Pancreas (tissue), 10 donors: ENCODE measurements at places on chromosomes 2 and 18. TPM values are rescaled to one million over a fixed set of nuclear protein-coding genes. Genes with fewer than 3 reads are reported as not detected.

The THUMPD2 gene
- 12.5 TPM for polyA plus RNA-seq

The CYBRD1 gene
- 8.2 TPM for polyA plus RNA-seq

The PDE11A gene
- polyA plus RNA-seq = 0.28 TPM

The SLC11A1 gene
- polyA plus RNA-seq = 6.4 TPM

The NFATC1 gene
- 4.5 TPM for polyA plus RNA-seq

The TNFAIP6 gene
- polyA plus RNA-seq = not detected

The BBS5 gene
- polyA plus RNA-seq = 5.5 TPM

The IL1RL1 gene
- polyA plus RNA-seq = 0.53 TPM

DNA sequence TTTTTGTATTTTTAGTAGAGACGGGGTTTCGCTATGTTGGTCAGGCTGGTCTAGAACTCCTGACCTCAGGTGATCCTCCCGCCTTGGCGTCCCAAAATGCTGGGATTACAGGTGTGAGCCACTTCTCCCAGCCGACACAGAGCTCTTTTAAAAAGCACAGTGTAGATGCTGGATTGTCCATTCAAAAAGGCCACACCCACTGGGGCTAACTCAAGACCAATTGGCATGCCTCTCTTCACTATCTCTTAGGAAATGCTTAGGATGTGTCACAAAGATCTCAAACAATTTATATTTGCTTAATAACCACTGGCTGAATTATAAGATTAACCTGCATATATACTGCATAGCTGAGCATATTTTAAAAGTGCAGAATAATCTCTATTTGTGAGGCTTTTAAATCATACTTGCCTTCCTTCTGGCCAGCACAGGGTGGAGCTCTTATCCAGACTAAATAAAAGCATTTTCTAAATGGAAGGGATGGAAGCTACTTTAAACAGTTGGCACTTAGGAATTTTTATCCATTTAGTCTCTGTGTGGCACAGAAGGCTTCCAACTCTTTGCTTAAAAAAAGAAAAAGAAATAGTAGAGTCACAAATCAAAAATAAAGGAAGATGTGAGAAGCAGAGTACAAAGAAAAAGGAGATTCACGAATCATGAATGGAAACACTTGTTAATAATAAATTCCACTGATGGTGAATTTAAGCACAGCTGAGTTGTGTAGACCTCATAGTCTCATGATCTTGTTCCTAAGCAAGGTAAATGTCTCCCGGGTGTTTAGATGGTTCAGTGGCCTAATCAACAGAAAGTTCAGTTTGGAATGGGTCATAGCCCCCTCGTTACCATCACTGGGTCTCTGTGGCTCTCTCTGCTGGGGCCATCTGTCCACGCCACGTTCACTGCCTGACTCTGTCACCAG lies 22.4 kb downstream of the CRYGD start:
- DNase-seq = no peak

DNA sequence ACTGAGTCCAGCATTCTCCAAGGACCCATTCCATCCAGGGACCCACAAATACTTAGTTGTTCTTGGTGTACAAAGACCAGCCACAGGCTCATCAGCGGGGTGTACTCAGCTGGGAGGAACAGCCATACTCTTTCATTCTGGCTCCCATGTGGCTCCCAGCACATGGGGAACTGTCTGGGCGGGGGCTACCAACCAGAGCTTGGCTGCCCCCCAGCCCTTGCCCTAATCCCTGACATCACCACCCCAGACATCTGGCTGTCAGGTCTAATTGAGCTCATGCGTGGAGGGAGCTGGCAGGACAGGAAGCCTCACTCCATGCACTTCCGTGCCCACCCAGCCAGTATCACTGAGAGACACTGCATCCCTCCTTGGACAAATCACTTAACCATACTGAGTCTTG lies 283.6 kb downstream of the DYSF start:
- peak; percentile 5 for DNase-seq

- no peak for DNase-seq
Measured at GRCh38 chr2:230226051-230226551, 565 bp downstream of the SP140 start.

DNA sequence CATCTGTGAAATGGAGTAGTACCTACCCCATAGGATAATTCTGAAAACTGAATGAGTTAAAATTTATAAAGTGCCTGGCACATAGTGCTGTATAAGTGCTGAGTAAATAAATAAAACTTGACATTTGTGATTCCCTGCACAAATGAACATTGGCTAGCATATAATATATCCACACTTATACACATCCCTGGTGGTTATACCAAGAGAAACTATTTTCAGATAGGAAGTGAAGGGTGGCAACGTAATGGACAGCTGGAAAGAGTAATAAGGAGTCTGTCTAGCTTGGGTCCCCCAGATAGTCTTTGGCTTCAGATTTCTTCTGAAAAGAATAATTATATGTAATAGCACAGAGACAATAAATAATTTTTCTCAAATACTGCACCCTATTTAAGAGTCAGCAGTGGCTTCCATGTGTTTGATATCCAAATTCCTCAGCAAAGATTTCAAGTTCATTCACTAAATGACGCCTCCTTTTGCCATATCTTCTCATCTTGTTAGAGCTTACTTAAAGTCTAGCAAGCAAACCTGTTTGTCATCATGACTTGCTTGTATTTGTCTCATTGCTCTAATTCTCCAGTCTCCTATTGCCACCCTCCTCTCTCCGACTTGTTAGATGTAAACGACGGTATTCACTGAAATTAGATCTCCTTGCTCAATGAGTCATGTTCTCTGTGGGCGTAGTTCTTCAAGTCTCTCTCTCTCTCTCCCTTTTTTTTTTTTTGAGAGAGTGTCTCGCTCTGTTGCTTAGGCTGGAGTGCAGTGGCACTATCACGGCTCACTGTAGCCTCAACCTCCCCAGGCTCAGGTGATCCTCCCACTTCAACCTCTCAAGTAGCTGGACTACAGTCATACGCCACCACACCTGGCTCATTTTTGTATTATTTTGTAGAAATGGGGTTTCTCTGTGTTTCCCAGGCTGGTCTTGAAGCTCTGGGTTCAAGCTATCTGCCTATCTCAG lies 8.7 kb upstream of the ADGRF3 start:
- DNase-seq = no peak

DNA sequence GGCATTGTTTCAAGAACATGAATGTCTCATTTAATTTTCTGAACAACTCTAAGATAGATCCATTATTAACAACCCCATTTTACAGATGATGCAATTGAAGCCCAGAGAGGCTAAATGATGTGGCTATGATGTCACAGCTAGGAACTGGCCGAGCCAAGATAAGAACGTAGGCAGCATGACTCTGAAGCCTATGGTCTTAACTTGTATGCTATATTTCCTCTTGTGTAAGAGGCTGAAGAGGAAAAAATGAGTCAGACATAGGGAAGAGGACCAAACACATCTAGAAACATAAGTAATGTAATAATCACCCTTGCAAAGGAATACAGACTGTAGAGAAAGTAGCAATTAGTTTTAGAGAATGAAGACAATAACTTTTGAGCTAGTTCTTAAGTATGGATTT lies 416.8 kb downstream of the FIGN start:
- no peak for DNase-seq

- DNase-seq = no peak
Measured at GRCh38 chr2:54030396-54030741, 59.6 kb upstream of the PSME4 start.

GRCh38 chr18:69895066-69896047 lies 52.3 kb downstream of the CD226 start:
- DNase-seq = no peak

GRCh38 chr18:25862881-25863600 lies 227.4 kb downstream of the SS18 start:
- DNase-seq = no peak

DNA sequence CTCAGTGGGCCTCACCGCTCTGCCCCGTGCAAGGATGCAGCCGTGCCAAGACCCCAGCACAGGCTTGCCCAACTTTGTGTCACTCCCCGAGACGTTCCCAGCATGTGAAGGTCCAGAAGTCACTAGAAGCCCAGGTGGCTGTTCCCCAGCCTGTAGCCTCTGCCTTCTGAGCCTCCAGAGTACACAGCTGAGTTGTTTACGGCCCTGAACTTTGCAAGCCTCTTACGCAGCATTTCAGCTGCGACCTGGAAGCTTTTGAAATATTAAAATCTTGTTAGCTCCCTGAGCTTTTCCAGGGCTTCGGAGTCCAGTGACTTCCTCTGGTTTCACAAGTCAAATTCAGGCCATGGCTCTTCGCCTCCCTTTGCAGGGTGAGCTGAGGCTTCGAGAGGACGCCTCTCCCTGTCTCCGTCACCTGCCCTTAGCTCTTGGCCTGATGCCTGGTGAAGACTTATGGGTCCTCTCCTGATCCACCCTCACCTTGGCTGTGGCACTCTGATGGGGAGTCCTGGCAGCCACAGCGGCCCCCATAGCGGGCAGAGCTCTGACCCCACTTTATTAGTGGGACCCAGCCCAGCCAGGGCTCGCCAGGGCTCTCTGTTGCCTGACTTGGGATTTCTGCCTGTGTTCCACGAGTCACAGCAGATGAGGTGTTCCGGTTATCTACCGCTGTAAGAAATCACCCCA lies 76.5 kb upstream of the HPCAL1 start:
- no peak for DNase-seq

DNA sequence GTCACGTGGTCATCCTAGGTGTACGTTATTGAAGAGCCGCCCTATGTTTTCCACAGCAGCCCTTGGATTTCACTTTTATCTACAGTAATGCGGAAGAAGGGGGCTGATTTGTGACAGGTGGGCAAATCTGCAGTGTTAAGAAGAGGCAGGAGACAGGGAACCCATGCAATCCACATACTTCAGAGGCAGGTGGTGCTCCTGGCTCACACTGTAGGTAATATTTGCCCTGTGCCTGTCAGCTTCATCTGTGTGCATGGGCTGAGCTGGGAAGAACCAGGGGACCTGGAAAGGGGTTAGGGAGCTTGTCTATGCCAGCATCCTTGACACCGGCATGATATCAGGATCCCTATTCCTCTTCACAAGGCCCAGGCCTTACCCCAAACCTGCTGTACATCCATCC lies 183.9 kb downstream of the SH3RF3 start:
- DNase-seq = no peak

GRCh38 chr18:12820506-12820905 lies 63.5 kb downstream of the PTPN2 start:
- no peak for DNase-seq

DNA sequence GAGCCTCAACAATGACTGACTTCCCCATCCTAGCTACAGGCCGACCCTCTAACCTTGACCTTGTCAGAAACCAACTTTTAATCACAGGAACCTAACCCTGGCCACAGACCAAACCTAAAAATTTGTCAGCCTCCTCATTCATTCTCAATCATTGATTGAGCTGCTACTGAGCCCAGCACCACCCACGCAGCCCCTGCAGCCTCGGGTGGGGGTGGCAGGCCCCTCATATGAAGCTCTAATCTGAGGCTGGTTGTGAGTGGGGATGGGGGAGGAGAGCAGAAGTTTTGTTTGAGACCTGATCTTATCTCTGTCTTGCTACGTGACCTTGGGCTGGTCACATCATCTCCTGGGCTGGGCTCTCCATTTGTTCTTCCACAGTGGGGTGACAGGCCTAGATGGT lies 99.5 kb upstream of the EPAS1 start:
- DNase-seq = no peak

DNA sequence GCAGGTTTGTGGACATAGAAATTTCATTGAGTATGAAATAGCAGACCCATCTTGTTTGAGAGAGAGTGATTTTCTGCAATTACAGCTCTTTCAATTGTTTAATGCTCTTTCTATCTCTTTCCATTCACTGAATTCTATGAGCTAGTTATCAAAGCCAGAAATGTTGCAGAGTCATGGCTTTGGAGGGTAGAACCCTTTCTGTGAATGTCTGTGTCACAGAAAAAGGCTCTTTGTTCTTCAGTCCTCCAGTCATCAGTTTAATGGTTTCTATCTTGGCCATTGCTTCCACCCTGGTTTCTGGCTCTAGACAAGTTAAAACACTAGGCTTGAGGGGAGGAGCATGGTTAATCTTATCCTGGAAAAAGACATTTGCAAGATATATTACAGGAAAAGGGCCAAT lies 655.0 kb downstream of the STK39 start:
- DNase-seq = no peak

- DNase-seq = no peak
Measured at GRCh38 chr2:68809324-68810240, 61.6 kb downstream of the BMP10 start.

DNA sequence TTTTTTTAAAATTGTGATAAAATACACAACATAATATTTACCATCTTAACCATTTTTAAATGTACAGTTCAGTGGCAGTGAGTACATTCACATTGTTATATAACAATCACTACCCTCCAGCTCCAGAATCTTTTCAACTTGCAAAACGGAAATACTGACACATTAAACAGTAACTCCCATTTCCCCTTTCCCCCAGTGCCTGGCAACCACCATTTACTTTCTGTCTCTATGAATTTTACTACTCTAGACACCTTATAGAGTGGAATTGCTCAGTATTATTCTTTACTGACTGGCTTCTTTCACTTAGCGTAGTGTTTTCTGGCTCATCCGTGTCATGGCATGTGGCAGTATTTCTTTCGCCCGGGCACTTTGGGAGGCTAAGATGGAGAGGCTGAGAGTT lies 32.6 kb downstream of the FASTKD2 start:
- DNase-seq = no peak

- DNase-seq = peak; percentile 31
Measured at GRCh38 chr18:70781860-70782453, 493.1 kb downstream of the SOCS6 start.

DNA sequence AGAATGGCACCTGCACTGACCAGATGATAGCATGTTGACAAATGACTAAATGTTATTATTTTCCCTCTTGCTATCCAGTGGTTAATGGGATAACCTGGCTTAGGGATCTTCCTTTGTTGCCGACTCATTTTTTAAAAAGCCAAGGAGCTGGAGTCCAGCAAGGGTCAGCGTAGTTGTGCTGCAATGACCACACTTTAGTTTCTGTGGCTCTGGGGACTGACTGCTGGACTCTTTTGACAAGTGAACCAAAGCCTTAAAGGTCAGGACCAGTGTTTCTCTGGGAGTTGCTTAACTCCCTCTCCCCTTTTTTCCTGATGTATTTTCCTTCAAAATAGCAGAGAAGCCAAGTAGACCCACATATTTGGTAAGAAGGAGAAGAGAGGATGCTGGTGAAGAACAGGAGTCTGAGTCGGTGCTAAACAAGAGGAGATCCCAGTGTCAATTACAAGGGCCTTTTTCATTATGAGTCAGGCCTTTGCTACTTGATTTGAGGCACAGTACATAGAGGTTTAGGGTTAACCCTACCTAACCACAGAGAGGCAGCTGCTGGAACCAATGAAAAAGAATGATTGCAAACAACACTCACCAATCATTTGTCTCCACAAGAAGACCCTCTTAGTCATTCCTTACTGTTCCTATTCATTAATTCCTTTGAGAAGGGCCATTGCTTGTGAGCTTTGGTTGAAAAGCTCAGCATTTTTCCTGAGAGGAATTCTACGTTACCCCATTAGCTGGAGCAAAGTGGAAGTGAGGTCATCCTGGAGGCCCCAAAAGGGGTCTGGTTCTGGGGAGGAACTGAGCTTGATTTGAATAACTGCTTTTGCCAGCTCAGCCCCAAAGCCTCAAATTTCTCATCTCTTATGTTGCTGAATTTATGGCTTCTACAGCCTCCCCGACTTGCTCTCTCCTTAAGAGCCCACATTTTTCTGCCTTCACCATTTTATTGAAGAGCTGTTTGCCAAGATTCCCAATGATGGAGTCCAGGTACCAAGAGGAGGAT lies 137.6 kb upstream of the HNMT start:
- no peak for DNase-seq

GRCh38 chr2:134457765-134458472 lies 204.0 kb downstream of the MGAT5 start:
- DNase-seq = no peak
